ENCODE measurements at places on chromosomes 12 and 14.

DNA sequence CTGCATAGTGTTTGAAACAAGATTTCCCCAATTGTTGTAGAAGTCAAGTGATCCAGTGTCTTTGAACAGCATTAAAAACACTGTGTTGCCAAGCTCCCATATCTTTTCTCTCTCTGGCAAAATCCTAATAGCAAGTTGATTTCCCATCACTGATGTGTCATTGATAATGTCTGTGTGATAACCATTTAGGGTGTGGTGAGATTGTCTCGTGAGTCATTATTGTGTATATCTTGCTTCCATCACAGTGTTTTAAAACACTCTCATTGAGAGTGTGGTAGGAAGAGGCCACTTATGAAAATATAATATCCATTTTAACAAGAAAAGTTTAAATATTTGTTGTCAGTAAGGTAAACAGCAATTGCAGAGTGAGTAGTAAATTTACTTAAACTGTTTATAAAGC, 74.7 kb downstream of the PRORP start:
- DNase-seq: no peak

DNA sequence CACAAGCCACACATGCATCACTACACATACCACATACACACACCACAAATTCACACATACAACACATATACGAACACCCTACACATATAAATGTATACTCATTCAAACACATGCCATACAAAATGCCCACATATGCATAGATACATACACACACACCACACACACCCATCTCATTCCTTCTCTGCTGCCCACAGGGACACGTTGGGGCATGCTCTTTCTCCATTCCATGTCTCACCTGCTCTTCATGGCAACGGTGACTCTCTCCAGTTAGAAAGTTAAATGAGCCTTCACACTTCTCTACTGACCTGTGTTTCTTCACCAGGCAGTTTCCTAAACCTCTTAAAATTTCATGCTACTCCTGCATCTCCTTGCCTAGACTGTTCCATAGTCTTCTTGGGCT, 1194.8 kb downstream of the BCL11B start:
- no peak for DNase-seq

DNA sequence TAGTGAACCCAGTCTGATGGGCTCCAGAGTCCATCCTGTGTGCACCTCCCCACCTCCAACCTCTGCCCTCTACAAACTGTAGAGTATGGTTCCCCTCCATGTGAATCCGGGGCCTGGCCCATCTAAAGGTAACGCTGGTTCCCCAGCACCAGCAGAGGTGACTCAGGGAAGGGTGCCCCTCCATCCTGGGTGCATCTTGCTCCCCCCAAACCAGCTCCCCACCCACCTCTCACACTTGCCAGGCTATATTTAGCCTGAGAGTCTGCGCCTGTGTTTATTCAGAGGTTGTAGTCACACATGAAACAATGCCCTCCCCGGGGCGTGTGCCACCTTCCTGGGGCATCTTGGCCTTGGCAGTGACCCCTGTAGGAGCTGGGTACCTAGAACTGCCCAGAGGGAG, 26.2 kb downstream of the RASAL1 start:
- DNase-seq: no peak

DNA sequence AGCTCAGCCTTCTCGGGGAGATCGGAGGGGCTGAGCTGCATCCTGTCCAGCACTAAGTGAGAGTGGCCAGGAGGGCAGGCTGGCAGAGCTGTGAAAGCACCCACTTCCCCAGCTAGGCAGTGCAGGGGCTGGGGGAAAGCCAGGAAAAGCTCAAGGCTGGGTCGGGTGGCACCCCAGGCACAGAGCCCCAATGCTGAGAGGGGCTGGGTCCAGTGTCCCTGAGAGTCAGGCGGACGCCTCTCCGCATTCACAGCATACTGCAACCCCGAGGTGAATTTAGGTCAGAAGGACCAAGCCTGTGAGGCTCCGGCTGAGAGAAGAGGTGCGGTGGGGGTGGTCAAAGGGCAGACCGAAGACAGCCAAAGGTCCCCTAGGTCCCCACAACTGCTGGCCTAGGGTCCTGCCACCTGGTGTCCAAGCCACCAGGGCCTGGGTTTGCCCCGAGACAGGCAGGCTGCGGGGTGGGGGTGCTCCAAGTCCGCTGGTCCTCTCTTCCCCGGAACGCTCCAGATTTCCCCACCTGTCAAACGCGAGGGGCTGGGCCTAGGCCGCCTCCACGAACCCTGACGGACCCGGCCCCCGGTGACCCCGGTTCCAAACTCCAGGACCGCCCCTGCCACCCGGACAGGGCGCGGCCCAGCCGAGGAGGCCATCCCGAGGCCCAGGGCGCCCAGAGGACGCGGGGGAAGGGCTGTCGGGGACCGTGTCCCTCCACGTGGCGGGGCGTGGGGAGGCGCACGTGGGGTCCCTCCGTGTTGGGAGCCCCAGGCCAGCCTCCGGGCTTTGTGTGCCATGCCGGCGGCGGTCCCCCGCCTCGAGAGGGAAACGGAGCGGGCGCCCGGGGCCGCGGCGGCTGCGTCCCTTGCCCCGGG, 527 bp downstream of the CAMKK2 start:
- DNase-seq: peak; percentile 43

DNA sequence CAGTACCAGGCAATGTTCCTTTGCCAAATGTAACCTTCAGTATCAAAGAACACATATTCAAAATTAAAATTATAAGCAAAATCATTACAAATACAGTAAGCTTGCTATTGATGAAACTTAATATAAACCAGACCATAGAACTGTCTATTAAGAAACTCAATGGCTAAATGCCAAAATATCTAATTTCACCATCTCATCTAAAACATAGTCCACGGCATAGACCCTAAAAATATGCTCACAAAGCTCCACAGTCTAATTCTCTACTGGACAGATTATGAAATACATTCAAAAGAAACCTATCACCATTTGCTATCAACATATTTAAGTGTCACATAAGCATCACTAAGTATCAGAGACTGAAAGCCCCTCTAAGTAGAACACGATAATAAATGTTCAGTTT, 25.2 kb downstream of the DUSP16 start:
- DNase-seq: no peak

DNA sequence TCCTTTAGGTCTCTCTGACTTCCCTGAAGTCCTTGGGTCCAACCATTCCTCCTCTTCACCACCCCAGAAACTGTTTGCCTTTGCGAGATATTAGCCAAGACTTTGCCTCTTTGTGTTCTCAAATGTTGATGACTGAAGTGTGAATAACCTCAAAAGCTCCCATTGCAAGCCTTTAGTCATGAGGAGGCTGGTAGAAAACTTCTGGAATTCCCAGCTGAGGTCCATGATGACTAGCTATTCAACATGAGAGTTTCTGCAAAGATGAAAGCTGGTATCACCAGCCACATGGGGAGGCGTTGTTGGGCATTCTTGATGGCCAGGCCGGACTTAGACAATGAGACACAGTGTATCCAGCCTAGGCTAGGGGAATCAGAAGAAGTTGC, 111.7 kb downstream of the TBX5 start:
- no peak for DNase-seq
